ENCODE measurements at places on chromosomes 4 and X.

GRCh38 chr4:26106776-26107175 lies 192.8 kb downstream of the SMIM20 start:
- DNase-seq = no peak

GRCh38 chr4:174053895-174054294 lies 229.6 kb downstream of the FBXO8 start:
- no peak for DNase-seq

GRCh38 chrX:21972046-21972445 lies 31.5 kb downstream of the SMS start:
- no peak for DNase-seq

DNA sequence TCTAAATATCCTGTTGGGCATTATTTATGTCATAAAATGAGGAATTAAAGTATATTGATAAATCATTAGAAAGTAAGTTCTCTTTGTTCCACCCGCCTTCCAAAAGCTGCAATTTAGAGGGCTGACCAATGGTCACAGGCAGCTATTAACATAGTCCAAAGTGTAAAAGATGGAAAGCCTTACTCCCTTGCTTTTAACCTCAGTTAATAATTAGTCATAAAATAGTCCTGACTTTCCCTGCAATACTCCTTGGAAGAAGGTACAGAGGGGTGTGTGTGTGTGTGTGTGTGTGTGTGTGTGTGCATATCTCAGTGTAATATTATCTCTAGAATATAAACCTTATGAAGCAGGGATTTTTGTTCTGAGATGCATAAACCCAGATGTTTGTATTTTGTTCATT lies 275.4 kb downstream of the FAT4 start:
- no peak for DNase-seq

- DNase-seq = no peak
These were observed 66.0 kb upstream of the STOX2 start for GRCh38 chr4:183838987-183839712.

DNA sequence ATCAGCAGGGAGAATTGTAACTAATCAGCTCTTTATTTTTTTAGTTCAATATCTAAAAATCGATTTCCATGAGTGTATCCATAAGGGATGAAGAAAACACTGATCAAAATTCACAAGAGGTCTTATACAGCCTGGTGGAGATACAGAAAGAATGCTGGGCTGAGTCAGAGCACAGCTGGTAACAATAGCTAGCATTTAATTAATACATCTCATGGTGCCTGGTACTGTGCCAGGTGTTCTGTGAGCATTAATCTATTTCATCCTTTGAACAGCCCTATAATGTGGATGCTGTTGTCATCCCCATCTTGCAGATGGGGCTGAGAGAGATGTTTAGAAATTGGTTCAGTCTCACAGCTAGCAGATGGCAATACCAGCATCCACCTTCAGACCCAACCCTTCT lies 250.9 kb upstream of the RPS6KA3 start:
- DNase-seq = no peak

DNA sequence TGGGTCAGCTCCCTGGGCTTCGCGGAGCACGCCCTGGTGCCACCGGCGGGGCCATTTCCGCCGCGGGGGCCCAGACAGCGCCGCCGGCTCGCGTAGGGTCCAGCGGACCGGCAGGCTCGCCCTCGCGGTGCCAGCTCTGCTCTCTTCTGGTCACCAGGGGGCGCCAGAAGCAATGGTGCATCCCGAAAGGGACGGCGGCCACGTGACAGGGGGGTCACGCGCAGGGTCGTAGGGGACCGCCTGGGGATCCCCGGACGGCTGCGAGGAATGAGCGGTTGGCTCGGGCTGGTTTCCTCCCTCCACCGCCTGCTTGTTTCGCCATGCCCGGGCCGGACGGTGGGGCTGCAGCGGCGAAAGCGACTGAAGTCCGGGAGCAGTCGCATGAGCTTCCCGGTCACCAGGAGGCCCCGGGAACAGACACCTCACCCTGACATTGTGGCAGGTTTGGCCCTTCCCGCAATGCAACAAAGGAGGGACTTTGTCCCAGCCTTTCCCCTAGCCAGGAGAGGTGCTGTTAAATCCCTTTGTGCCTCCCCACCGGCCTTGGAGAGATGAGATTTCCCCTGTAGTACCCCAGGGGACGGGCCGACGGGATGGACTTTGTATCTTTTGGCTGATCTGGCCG lies 15.8 kb downstream of the ZCCHC12 start:
- DNase-seq = peak; percentile 59

GRCh38 chr4:187715466-187715865 lies 280.1 kb upstream of the ZFP42 start:
- no peak for DNase-seq

GRCh38 chr4:152708361-152708760 lies 28.6 kb upstream of the TMEM154 start:
- DNase-seq = no peak

GRCh38 chr4:2712261-2712842 lies 43.8 kb downstream of the TNIP2 start:
- no peak for DNase-seq

DNA sequence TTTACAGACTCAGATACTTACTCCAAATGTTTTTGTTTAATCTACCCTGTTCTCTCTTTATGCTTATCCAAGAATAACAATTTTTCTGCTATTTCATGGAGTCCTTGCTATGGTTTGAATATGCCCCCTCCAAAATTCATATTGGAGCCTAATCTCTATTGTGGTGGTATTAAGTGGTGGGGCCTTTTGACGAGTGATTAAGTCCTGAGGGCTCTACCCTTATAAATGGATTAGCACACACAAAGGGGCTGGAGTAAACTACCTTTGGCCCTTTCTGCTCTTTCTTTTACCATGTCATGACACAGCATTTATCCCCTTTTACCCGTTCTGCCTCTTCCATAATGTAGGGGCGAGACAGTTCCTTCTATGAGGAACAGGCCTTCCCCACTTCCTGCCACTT lies 285.5 kb downstream of the GASK1B start:
- no peak for DNase-seq

- no peak for DNase-seq
These were observed 37.4 kb upstream of the HEPH start for GRCh38 chrX:66126662-66127061.
